ENCODE measurements at places on chromosomes 5 and 9. TPM values are rescaled to one million over a fixed set of nuclear protein-coding genes. Genes with fewer than 3 reads are reported as not detected.

GRCh38 chr9:76562511-76562911, 103.5 kb downstream of the GCNT1 start:
- DNase-seq: no peak

- DNase-seq: no peak
Measured at GRCh38 chr5:10564838-10565784, 1.2 kb downstream of the ANKRD33B start.

DNA sequence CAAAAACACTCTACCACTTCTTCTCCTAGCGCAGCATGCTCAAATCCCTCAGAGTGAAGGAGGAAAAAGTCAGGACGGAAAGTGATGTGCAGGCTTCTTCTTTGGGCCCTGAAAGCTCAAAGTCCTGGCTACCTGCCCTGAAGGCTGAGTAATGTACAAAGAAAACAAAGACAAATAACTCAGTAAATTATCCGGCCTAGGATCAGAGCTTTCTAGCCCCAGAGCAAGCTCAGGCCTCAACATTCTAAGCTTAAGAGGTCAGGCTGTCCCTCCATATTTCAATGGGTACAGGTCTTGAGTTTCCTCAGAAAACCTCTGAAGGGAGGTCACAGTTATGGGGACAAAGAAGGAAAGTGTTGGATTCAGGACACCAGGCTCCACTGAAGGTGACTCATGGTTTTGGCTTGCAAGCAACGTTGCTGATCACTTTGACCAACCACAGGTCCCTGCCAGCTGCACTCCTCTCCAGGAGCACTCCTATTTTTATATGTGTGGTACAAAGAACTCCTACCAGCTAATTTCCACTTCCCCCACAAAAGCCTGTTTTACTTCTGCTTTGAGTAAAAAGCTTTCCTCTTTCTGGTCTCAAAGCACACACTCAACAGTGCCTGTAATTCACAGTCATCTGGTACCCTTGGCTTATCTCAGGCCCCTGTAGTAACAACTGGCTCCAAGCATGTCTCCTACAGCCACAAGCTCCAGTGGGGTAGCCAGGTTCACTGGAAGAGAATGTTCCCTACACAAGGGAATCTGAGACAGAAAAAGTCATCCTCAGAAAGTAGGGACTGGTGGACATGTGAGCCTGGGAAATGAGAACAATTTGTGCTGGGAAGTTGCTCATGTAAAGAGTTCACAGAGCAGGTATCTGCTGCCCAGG, 115.7 kb downstream of the UGCG start:
- DNase-seq: no peak

DNA sequence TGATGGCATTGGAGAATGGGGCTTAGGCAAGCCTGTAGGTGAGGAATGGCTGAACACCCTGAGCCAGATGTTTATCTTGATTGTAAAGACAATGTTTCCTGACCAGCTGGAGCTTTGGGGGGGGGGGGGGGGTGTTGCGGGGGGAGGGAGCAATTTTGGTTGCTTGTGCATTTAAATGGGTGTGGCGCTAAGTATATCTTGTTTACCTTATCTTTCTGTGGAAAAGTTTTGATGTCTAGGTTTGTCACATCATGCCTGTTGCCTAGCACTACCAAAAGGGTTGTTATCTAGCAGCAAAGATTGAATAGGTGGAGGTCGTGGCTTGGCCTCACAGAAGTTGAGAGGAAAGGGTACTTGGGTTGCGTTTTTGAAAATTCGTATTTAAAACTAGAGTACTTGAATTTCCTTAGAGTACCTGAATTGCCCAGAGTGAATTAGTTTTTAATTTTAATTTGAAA, 1.3 kb downstream of the SMAD5 start:
- no peak for DNase-seq

DNA sequence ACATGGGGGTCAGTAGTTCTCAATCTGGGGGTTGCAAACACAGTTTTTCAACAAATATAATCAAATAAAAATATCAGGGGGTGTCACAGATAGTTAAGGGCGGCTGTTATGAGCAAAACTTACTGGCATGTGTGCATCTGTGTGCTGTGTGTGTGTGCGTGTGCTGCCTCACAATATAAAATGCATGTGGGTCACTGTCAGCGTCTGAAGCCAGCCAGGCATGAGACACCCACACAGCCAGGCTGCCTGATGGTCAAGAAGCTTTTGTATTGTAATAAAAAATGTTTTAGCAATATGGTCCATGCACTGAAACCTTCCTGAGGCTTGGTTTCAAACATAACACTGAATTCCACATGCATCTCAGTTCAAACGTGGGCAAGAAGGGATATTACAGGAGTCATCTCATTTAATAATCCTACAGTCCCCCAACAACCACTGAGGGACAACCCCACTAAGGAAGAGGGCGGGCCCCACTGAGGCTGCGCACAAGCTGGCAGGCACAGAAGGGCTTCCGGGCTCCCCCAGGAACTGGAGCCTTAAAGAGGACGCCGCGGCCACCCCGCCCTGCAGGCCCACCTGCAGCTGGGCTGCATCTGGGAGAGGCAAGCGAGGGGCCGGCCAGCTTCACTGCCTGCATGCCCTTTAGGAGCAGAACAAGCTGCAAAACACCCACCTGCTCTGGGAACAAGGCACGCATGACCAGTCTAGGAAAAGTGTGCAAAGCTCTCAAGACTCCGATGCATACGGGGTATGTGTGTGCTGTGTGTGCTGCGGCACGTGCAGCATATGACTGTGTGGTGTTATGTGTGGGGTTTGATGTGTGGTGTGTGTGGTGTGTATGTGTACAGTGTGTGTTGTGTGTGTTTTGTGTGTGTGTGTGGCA, 14.1 kb downstream of the SEMA4D start:
- no peak for DNase-seq

DNA sequence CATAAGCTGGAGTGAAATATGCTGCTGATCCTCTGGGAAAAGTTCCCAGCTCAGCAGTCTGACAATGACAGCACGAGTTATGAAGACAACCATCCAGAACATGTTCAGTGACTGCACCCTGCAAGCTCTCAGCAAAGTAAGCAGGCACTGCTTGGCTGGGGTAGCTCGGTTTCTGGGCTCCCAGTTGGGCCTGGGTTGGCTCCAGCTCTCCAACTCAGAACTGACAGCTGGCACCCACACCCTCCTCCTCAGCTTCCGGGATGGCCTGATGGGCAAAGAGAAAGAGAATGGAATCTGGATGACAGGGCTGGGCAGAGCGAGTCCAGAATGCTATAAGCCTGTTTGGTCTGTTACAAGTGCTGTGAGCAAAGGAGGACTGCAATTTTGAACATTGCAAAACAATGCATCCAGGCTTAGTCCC, 185.0 kb downstream of the CSNK1G3 start:
- DNase-seq: no peak

DNA sequence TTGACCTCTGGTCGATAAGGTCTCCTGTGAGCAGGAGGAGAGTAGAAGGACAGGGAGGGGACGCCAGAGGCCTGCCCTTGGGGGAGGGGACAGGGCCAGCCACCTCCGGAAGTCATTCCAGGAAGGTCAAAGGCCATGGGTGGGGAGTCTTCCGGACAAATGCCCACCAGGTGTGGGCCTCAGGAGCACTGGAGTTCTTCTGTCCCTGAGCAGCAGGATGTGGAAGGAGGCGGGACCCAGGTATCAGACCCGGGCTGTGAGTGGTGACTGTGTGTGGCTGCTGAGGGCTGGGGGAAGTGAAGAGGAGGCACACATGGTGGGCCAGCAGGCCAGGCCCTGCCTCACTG, 13.9 kb downstream of the FGF18 start:
- no peak for DNase-seq

DNA sequence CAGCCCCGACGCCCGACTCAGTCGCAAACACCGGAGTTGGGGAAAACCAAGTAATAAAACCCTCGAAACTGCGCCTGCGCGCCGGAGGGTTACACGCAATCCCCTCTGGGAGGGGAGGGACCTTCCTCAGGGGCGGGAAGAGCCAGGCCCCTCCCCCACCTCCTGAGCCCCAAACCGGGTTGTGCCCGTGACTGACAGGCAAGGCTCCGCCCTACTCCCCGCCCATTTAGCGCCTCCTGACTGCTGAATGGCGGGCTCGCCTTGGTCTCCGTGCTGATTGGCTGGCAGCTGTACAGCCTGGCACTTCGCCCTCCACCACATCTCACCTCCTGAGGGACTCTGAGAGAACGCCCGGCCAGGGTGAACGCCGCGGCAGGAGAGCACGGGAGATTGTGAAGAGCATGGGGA, at the start of gene PRDM9:
TSS of gene PRDM9 (plus strand) at position 332 of the 408 bp plus-strand sequence. CDS start 1,425 bp downstream, outside the sequence.
- no peak for DNase-seq

DNA sequence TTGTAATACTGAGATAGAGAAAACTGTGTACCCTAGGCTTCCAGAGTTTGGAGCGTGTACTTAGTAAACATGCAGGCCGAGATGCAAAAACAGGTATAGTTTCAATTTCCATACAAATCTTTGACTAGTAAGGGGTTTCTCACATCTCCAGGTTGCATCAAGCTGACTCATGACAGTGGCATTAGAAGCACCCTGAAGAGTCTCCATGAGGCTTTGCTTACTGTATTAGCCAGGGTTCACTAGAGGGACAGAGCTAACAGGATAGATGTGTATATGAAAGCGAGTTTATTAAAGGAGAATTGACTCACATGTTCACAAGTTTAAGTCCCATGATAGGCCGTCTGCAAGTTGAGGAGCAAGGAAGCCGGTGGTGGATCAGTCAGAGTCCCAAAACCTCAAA, 275.3 kb upstream of the CDH6 start:
- DNase-seq: no peak

DNA sequence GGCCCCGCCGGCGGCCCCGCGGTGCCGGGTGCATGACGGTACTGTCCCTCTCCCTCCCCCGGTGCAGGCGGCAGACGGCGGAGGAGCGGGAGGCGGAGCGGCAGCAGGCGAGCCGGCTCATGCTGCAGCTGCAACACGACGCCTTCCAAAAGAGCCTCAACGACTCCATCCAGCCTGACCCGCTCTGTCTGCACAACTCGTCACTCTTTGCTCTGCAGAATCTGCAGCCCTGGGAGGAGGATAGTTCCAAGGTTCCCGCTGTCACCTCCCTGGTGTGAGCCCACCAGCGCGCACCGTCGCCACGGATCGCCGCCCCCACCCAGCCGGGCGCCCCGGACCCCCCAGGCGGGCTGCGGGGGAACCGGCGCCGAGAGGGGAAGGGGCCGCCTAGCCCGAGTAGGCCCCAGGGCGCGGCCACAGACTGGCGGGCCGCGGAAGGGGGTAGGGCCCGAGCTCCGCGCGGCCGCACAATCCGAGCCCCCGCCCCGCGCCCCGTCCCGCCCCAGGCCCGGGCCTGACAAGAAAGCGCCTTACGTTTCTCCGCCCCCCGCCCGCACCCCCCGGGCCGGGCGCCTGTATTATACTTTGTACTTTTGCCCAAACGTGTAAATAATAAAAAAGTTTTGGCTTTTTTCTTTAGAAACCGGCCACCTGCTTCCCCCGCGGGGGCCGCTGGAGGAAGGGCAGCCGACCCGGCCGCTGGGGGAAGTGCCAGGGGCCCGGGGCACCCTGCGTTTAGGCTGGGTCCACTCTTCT, 2.5 kb downstream of the TLX3 start:
- DNase-seq: no peak

The LIFR gene
- 1.00 TPM for polyA plus RNA-seq

The DHFR gene
- polyA plus RNA-seq: 4.4 TPM

DNA sequence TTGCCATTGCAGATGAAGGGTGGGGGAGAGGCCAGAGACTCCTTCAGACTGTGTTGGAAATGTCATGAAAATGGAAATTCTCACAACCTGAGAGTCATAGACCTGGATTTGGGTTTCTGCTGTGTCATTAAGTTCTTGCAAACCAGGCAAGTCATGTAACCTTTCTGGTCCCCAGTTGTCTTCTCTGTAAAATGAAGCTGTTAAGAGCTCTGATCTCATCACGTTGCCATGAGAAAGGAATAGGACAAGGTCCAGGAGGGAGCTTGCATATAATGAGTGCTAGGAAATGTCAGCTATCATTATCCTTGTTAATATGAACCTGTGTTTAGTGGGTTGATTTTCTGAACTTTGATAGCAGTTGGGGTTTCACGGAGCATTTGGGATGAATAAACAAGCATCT, 59.1 kb downstream of the FGF1 start:
- DNase-seq: no peak
